ENCODE measurements at places on chromosomes 6 and 20.
A peak's percentile ranks its signal among the peaks of the same experiment; 100 is the strongest.

DNA sequence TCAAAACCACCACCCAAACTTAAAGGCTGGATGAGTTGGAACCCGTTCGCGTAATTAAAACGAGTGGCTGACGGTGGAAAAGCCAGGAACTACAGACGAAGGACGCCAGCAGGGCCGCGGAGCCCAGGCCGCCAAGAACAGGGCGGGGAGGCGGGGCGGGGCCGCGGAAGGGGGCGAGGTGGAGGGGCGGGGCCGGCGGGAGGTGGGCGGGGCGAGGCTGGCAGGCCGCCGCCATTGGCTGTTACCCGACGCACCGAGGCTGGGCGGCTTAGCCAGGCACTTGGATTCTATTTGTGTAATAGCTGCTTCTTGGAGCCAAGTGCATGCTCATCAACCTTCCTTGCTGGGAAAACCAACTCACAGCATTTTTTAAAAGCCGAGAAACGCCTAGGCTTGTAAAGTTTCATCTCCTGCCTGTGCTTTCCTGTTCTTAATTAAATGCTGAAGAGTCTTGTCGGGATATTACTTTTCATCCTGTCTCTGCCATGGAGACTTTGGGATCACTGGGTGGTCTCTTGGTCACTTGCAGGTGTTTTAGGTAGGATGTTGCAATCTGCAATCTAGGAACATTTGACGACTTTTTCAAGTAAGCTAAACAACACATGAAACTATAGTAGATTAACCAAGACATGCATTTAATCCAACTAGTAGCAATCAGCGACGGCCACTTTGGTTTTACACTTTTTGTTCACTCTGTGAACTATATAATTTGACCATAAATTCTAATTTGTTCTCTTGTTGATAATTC is 245.0 kb downstream of the ARID1B start:
- DNase-seq = peak; percentile 92

- DNase-seq = no peak
Observed at GRCh38 chr20:47529840-47530239, 28.2 kb downstream of the NCOA3 start.

DNA sequence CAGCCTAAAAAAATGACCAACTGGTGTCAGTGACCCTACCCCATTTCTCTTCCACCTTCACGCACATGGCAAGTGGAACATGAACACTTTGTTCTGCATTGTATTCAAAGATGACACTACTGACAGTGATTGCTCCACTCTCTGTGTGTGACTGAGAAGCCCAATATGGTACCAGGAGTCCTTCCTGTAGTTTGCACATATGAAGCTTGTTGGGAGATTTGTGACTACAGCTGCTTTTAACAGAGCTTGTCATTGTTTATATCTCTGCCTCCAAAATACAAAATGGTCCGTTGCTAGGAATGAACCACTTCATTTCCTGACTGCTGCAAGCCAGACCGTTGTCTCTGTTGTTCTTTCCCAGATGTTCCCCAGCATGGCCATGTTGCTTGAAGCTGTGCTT is 140.3 kb upstream of the TCF21 start:
- peak; percentile 74 for DNase-seq

GRCh38 chr20:64116541-64117431 is 9.4 kb upstream of the NPBWR2 start:
- DNase-seq = no peak

- no peak for DNase-seq
Observed at GRCh38 chr6:157358287-157358686, 22.7 kb upstream of the ZDHHC14 start.

DNA sequence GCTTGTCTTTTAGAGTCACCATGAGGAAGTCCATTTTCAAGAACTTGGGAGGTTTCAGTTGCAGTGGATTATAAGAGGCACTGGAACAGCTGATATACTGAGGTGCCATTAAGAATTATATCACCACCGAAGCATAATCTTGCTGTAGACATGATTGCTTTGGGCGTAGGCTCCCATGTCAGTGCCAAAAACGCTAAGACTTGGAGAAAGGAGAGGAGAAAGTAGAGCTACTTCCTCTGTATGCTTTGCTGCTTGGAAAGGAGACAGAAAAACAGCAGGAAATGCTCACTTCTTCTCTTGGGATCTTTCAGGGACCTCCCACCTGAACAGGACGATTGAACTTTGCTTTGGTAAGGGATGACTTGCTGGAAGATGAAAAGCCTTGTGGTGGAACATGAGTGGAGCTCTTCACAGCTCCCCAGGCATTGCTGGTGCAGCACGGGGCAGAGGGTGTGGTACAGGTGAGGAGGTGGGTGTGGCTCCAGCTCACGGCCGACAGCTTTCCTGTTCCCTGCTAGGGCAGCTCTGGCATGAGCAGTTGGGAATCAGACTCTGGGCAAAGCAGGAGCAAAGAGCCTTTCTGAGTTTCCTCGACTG is 190.4 kb upstream of the JAG1 start:
- DNase-seq = peak; percentile 75

DNA sequence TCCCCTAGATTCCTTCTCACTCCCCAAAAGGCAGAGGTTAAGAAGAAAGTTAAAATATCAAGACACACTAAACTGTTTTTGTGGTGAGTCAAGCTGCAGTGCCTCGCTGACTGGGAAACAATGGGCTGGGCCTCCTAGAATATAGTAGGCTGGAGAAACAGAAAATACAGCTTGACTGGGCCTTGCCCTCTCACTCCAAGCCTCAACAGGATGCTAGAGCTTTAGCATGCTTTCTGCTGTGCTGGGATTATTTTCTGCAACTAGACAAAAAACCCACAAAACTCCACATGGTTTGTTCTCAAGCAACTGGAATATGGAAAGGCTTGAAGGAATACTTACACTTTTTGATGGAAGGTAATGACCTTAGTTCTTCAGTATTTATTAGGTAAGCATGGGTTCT is 27.9 kb downstream of the FOXO3 start:
- no peak for DNase-seq

- no peak for DNase-seq
Observed at GRCh38 chr6:124873066-124873410, 89.2 kb upstream of the RNF217 start.

Data from skin of body (tissue), 3 donors.